ENCODE measurements at places on chromosomes 2 and 18.

- no peak for DNase-seq
Observed at GRCh38 chr18:10160251-10160650, 246.4 kb downstream of the VAPA start.

DNA sequence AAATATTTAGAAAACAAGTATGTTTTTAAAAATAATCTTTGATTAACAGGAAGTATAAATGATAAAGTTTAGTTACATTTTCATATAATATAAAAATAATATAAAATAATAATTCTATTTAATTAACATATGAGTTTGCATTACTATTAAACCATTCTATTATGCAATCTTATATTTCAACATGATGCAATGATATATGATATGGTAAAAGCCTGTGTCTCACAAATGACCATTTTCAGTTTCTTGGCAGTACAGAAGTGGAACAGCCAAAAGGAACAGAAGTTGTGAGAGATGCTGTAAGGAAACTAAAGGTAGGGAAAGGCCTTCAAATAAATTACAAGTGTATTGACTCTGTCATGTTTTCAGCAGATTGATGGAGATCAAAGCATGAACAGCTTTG is 230.8 kb downstream of the GULP1 start:
- peak; percentile 26 for DNase-seq

DNA sequence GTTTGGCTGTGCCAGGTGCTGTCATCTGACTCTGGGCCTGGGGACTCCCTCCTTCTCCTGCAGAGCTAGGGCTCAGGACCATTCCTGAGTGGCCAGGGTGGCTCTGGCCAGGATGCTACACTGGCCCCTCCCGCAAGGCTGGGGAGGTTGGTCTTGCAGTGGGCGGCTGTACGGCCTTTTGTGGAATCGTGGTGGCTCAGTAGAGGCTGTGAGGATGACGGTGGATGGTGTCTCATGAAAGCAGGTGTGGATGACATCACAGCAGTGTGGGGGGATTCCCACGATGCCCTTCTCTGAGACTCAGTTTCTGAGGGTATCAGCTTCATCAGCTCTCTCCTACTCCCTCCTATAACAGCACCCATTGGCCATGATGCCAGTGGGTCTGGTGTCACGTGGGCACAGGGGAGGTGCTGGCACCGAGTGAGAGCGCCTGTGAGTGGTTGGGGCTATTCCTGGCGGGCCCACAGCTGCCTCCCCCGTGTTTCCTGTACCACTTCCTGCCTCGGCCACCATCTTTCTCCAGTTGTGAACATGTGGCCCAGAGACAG is 144.2 kb upstream of the HDAC4 start:
- no peak for DNase-seq

- DNase-seq, result no peak
Observed at GRCh38 chr2:20666005-20666303, 990 bp upstream of the GDF7 start.

DNA sequence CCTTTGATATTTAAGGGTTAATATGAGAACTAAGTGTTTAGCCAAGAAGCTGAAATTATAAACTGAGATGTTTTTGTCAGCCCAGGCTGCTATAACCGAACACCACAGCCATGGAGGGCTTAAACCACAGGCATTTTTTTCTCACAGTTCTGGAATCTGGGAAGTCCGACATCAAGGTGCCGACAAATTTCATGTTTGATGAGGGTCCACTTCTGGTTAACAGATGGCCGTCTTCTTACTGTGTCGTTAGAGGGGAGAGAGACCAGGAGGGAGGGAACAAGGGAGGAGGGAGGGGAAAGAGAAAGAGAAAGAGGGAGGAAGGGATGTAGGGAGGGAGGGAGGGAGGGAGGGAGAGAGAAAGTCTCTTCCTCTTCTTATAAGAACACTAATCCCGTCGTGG is 6.5 kb upstream of the CNDP2 start:
- peak; percentile 36 for DNase-seq

DNA sequence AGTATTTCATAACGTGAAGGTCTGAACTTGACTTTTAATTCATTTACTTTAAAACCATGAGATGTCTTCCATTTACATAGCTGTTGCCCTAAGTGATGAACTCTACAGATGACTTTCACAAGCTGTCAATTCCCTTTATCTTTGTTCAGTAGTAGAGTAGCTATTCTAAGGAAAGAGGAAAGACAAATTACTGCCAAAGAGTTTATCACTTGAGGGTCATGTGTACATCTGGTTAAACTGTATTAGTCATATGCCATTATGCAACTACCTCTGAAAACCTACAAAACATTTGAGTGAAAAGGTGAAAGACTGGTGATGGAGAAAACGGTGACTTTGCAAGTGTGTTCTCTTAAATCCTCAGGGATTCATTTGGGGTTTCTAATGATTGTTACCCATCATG is 763.9 kb downstream of the TMEM182 start:
- no peak for DNase-seq

DNA sequence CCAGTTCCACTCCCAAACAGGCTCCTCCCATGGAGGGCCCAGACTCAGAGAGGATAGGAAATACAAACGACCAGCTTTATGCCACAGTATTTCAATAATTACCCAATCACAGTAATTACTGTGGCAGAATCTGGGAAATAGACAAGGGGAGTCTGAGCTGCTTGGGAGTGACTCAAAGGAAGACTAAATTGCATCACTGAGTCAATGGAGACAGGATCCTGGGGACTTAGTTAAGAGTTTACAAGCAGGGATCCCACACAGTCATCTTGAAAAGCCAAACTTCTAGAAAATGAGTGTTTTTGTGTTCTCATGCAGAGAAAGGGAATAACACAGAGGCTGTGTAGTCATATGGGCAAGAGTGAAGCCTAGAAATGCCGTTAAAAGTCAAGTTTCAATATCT is 1142.1 kb downstream of the CNTNAP5 start:
- DNase-seq, result peak; percentile 93

DNA sequence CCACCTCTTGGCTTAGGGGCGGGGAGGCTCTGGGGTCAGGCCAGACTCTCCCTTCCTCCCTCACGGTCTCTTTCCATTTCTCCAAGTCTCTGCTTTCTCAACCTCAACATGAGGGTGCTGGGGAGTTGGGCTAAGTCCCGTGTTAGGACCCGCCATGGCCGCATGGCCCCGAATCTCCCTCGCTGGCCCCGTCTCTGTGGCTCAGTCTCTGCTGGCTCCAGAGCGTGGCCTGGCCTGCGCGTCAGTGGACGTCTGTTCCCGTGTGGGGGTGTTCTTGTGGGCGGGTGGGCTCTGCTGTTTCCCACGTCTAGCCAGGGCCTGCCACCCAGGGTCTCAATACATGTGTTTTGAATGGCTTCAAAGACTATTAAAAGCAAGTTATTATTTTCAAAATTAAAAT is 12.4 kb downstream of the ALLC start:
- DNase-seq, result no peak

DNA sequence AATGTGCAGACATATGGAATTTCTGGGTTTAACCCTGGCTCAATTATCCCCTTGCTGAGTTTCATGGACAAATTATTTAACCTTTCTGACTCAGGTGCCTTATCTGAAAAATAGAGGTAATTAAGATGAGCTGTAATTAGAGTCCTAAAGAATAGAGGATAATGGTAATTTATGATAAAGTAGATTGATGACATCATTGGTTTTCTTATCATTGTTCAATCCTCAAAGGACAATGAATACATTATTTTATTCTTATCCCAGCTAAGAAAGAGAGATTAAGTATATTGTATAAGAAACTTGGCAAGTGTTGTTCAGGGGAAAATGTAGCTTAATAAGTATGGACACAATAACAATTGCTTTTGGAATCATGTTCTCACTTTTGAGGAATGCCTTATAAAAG is 279.3 kb downstream of the NYAP2 start:
- DNase-seq, result no peak

DNA sequence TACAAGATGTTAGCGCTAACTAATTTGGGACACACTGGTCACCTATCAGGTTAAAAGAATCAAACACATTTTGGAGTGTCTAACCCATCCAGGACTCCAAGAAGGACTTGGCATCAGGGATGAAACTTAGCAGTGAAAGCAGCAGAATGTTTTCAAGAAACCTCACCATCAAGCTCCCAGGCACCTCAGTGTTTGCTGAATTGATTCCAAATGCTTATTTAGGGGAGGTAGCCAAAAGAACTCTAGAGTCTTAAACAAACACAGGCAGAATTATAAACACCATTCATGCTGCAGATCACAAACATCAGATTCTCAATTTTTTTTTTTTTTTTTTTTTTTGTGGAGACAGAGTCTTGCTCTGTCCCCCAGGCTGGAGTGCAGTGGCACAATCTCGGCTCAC is 122.8 kb upstream of the UXS1 start:
- no peak for DNase-seq

- DNase-seq, result no peak
Observed at GRCh38 chr18:50104421-50104820, 90.5 kb downstream of the MYO5B start.

GRCh38 chr2:236642584-236643291 is 73.1 kb downstream of the ACKR3 start:
- peak; percentile 99 for DNase-seq

- DNase-seq, result no peak
Observed at GRCh38 chr2:64760128-64760527, 106.4 kb upstream of the SERTAD2 start.
